ENCODE measurements at places on chromosomes 7 and 10.

DNA sequence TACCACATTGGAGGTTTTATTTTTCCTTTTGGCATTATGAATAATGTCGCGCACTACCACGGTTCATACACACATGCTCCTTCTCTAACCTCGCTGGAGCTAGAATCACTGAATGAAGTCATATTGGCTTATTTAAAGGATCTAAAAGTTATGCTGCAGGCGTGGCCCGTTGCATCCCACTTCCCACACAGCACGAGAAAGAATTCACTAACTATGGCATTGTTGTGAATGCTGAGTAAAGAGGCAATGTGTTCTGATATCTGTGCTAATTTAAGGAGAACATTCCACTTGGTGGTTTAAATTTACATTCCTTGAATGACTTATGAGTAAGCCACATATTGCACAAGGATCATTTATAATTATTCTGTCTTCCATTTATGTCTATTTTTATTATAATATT, 20.7 kb downstream of the TCERG1L start:
- no peak for DNase-seq

DNA sequence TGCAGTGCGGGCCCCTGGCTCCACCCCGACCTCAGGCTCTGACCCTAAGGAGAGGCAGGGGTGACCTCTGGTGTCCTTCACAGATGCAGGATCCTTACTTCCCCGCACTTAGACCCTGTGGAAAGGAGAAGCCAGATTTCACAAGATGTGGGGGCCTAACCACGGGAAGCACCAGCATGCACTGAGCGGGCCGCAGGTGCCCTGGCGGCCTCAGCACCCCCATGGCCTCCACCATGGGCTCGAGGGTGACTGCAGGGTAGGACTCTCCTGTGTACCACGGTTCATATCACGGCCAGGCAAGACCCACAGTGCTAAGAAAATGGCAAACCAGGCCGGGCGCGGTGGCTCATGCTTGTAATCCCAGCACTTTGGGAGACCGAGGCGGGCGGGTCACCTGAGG, 410.0 kb upstream of the FOXK1 start:
- no peak for DNase-seq

DNA sequence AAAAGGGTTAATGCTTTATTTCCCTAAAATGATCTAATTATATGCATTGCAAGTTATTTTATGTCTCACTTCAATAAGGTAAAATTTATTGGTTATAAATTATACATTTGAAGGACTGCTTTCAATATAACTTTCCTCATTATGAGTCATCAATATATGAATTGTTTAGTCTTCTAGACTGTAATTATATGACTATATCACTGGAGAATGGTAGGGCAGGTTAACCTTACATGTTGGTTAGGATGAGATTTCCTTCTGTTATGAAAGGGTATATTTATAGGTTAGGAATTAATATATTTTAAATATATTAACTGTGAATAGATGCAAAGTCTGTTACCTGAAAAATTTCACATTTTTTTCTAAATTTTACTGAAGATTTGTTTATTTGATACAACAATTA, 406.4 kb upstream of the ETV1 start:
- no peak for DNase-seq

DNA sequence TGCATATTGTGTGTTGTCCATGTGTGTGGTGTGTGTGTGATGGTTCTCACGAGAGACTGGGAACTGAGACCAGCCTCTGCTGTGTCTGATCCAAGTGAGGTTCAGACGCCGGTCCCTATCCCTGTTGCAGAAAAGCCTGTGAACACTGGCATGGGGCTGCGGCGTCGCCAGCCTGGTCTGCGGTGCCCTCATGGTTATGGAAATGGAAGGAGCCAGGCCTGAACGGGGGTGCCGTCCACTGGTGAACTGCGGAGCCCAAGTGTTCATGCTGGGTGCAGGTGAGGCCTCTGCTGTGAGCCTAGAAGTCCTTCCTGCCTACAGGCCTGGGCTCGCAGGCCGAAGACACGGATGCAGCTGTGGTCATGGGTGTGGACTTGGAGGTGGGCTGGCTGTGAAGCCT, 18.7 kb upstream of the NCAPG2 start:
- DNase-seq: no peak

DNA sequence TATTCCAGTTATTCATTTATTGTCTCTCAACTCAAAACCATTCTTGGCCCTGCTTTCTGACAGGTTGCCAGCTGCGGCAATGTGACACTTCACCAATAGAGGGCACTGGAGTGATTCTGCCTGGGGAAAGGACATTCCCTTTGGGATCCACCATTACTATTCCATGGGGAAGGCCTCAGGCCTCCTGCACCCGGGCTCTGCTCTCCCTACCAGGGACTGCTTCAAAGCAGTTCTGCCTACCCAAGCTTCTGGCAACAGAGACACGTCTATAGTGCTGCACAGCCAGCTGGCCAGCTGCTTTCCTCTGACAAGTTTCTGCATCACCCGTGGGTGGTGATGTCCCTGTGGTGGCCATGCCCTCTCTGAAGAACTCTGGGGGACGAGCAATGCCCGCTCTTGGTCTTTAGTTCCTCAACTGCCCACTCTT, 163.8 kb downstream of the ELMO1 start:
- no peak for DNase-seq

- peak; percentile 26 for DNase-seq
Measured at GRCh38 chr10:103540722-103541121, 47.2 kb downstream of the NEURL1 start.

DNA sequence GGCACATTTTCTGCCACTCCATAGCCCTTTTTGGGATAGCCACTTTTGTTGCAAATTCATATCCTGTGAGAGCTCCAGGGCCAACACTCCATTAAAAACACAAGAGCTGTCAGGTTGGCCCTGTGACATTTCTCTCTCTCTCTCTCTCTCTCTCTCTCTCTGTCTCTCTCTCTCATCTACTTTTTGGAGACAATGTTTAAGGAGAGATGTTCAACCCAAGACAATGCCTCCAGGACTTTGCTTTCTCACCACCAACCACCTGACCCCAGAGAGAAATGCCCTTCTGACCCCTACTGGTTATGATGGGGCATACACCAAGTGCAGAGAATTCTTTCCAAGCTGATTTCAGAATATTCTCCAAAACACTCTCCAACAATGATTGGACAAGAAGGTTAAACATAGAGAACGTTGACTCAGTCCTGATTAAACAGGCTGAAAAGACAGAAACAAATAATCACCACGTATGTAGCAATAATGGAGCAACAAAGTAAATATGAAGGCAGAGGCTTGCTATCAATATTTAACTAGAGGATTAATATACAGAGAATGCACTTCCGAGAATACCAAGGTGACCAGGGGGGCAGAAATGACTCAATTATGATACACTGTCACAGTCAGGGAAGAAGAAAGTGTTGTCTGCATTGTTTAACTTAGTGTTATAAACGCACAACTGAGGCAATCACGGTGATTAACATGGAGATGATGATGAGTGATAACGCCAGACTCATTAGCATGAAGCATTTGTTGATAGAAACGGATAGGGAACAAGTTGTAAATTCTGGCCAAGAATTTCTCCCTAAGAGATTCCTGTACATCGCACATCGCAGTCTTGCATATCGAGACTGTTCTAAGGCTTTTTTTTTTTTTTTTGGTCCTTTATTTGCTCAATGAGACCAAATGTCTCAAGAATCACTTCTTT, 178.5 kb downstream of the NRP1 start:
- peak; percentile 72 for DNase-seq

- no peak for DNase-seq
Measured at GRCh38 chr10:30842894-30843293, 188.8 kb downstream of the ZNF438 start.

GRCh38 chr10:123911866-123912265, 20.3 kb upstream of the CPXM2 start:
- DNase-seq: no peak

- peak; percentile 38 for DNase-seq
Measured at GRCh38 chr7:13990319-13990983, 985 bp upstream of the ETV1 start.

GRCh38 chr7:97499204-97499603, 232.7 kb upstream of the TAC1 start:
- DNase-seq: peak; percentile 15

DNA sequence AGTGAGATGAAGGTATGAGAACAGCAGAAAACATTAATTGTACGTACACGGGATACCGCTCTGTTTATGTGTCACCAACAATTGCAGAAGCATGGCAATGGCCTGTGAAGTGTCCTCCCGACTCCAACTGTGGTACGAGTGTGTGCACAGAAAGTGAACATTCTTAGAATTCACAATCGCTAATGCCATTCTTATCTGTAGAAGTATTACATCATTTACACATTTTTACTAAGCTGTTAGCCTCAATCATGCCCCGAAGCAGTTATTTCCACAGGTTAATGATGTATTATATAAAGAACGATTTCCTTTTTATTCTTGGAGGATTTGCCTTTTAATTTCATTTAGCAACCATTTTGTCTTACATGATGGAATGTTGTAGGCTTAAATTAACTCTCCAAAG, 103.4 kb downstream of the EVX1 start:
- DNase-seq: no peak

DNA sequence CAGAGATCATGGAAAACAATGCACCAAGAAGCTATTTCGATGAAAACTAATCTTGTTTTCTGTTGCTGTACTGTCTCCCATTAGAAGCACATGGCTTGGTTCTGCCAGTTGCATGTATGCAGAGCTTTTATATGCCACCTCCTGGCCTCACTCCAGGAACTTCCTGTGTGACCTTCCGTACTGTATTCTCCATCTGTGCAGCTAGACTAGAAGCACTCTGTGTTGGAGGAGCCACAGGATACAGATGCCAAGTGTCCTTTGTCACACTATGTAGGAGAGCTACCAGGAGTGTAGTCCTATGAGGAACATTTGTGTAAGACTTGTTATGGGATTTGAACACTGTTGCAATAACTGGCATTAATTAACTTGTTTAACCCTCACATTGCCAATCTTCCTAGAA, 503.5 kb upstream of the TPK1 start:
- DNase-seq: no peak

DNA sequence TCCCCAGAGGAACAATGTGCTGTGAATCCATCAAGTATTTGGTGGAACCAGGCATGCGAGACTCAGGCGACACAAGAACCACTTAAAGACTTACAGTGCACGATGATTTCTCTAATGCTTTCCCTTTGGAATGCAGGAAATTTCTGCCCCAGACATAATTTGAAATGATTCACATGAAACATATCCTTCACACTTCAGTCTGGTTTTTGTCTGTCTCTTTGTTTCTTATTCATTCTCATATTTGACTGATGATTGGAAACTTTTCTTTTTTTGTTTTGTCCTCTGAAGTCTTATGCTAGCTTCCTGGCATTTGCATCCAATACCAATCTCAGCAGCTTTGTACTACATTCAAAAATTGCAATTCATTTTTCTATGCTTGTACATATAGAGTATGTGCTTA, 502.8 kb downstream of the PHTF2 start:
- peak; percentile 70 for DNase-seq

DNA sequence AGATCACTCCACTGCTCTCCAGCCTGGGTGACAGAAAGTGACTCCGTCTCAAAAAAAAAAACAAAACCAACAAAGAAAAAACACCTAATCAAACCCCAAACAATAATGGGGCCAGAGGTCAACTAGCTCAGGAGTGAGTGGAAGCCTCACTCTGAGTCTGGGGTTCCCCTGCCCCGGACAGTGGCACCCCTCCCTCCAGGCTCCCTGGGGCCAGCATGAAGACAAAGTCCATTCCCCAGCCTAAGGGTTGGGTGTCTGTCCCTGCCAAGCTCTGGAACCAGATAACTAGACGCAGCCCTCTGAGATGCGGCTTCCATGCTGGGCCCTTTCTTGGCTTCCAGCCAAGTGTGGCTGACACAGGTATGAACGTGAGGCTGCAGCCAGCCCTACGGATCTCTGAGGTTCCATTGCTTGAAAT, 1.7 kb upstream of the FUOM start:
- DNase-seq: no peak
